ENCODE measurements at places on chromosomes 6 and 20.

GRCh38 chr6:46062312-46062711 lies 46.7 kb upstream of the CLIC5 start:
- no peak for DNase-seq

DNA sequence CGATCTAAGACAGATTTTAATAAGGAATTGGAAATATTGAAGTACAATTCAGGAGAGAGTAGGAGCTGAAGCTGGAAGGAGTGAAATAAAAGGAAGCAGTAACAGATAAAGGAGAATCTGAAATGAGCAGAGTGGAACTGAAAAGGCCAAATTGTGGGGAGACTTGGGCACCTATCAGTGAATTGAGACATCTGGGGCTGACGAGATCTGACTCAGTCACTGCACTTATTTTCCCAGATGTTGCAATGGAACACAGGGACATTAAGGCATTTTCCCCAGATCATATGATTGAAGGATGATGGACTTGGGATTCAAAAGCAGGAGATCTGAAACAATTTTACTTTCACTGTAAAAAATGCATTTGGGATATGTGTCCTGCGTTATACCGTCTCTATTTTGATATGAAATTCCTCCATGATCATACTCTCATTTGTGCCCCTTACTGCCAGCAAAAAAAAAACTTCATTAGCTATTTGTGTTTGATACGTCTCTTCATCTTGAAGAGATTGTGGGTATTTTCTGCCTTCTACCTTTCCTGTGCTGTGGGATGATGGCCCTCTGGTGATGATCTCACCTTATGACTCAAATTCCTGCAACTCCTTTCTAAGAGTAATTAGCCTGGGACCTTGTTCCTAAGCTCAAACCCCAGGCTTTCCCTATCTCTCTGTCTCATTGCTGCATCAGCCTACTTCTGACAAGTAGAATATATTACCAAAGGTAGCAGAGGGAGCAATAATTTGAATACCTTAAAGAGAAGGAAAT lies 278.5 kb upstream of the MAN1A1 start:
- no peak for DNase-seq

DNA sequence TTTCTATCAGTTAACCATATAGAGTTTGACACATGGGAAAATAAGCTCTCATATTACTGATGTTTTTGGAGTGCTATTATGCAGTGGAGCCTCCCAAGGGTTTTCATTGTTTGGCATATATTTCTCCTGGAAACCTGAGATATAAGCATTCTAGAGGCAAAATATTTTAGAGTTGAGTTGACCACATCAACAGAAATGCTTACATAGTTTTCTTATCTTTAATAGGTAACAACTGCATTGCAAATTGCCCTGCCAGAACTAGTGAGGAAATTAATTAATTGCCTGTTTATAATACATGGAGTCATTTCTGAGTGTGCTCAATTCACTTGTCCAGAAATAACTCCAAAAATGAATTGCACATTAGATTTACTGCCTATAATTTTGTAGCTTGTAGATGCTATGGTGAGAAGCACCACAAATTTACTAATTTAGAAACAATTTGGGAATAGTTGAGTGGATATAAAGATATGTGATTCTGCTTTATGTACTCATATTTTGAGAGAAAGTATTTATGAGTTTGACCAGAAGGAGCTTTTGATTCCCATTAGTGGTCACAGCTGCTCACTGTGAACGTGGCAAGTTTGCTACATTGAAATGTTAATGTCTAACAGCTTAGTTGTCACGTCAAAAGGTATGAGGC lies 288.7 kb downstream of the CD109 start:
- no peak for DNase-seq

GRCh38 chr6:157471077-157471686 lies 90.2 kb downstream of the ZDHHC14 start:
- no peak for DNase-seq

DNA sequence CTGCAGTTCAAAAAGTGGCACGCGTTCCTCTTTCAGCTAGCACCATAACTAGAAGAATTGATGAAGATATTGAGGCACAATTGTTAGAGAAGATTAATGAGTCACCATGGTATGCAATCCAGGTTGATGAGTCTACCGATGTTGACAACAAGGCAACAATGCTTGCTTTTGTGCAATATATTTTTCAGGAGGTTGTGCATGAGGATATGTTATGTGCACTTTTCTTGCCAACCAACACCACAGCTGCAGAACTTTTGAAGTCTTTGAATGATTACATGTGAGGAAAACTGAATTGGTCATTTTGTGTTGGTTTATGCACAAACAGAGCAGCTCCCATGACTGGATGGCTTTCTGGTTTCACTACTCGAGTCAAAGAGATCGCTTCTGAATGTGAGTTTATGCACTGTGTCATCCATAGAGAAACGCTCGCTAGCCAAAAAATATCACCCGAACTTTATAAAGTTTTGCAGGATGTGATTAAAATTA lies 129.3 kb upstream of the SLC24A3 start:
- DNase-seq, result no peak

DNA sequence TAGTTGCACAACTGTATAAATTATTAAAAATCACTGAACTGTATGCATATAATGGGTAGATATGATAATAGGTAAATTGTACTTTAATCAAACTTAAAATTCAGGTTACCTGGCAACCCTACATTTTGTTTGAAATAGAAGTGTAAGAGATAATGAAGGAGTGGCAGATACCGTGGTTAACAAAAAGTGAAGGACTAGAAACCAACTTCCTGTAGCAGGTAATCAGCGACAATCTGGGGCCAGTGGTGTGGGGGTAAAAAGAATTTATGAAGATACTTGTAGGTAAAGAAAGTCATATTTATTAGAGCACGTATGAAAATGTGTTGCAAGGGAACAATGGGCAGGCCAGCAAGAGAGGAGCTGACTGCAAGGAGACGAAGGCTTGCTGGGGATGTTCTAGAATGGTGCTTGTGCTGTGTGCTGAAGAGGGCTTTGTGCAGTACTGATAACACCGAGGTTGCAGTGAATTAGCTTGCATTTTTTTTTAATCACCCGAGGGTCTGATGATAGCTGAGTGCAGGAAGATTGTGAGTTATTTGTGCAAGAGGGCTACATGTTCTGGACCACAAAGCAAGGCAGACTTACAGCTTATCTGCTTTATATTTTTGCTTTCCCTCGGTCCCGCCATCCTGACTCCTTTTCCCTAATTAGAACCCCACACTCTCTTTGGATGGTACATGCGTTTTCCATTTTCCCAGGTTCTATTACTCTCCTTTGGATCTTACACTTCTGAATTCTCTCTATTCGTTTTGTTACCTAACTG lies 4.6 kb upstream of the ENPP1 start:
- no peak for DNase-seq

DNA sequence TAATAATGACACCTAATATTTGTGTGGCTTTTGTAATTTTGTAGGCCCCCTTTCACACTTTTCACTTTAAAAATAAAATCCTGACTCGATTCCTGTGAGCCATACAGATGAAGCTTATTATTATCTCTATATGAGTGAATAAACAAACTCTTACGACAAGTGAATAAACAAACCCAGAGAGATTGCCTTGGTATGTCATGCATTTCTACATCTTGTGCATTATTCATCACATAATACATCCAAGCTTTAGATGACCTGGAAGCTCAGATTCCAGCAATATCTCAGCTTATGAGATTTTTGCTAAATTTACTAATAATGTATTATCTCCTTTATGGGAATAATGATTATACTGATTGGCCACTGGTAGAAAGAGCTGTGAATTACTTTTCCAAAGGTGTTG lies 248.2 kb downstream of the TBX18 start:
- DNase-seq, result no peak

DNA sequence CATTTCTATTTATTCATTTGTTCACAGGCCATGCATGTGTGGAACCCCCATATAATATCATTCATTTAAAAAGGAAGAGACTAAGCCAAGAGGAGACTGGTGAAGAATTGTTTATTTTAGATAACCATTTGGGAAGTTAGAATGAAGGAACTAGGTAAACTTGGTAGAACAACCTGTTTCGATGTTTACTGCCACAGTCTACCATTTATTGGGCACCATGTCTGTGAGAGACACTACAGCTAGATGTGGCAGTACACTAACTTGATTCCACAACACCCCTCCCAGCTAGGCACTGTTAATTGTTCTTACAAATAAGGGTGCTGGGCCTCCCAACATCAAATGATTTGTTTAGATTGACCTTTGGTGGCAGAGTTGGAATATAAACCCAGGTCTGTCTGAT lies 592.4 kb downstream of the EPM2A start:
- no peak for DNase-seq

DNA sequence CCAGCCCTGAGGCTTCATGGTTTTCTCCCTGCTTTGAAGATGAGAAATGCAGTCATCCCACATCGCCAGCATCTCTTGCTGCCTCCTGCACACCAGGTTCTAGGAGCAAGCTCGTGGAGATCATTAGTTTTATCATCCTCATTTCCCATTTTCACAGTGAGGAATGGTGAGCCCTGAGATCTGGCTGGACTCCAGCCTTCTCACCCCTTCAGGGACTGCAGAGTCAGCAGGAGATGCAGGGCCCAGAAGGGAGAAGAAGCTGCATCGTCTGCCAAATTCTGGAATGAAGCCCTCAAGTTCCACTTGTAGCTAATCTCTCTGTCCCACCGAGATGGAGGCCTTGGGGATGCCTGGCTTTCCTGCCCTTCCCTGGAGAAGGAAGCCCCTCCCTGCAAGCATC lies 216.8 kb downstream of the TAF4 start:
- DNase-seq, result no peak

GRCh38 chr6:116424001-116424400 lies 37.2 kb upstream of the CALHM6 start:
- no peak for DNase-seq

GRCh38 chr20:32922466-32922865 lies 63.7 kb downstream of the EFCAB8 start:
- no peak for DNase-seq

GRCh38 chr20:58900397-58900796 lies 47.9 kb downstream of the GNAS start:
- DNase-seq, result no peak

- no peak for DNase-seq
These were observed 898 bp downstream of the LAMA4 start for GRCh38 chr6:112253498-112253840.

GRCh38 chr20:32033316-32033715 lies 18.7 kb upstream of the HCK start:
- no peak for DNase-seq

GRCh38 chr6:169905041-169905807 lies 153.8 kb downstream of the ERMARD start:
- no peak for DNase-seq

- no peak for DNase-seq
These were observed 17.2 kb upstream of the FNDC1 start for GRCh38 chr6:159152041-159152440.

DNA sequence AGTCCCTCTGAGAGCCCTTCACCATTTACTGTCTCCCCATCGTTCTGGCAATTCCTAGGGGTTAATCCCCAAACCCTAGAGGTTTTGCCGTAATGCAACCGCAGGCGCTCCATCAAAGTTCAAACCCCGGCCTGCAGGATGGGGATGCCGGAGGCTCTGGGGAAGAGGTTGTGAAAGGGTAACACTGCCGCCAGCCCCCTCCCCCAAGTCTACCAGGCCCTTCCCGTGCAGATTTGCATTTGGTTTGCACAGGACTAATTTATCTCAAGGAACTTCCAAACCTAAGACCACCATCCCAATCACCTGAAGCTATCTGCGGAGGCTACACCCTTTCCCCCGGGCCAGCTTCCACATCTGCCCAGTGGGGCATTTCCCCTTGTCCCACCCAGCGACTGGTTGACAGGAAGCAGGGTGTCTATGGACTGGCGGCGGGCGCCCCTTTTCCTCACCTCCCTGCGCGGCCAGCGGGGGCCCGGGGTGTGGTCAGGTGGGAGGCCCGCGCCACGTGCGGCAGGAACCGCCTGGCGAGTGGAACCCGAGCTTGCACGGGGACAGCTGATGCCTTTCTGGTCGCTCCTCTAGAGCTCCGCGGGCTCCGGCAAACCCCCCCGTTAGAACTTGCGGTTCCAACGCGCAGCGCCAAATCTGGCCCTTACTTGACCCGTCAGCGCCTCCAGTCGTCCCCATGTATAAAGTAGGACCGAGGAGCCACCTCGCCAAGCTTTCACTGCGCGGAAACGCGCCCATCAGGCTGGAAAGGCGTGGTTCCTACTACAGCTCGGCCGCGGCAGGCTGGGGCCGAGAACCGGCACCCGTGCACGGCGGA lies 9.4 kb upstream of the SLC4A11 start:
- DNase-seq, result peak; percentile 17

- no peak for DNase-seq
These were observed 149.0 kb downstream of the FUT9 start for GRCh38 chr6:96164802-96165201.

DNA sequence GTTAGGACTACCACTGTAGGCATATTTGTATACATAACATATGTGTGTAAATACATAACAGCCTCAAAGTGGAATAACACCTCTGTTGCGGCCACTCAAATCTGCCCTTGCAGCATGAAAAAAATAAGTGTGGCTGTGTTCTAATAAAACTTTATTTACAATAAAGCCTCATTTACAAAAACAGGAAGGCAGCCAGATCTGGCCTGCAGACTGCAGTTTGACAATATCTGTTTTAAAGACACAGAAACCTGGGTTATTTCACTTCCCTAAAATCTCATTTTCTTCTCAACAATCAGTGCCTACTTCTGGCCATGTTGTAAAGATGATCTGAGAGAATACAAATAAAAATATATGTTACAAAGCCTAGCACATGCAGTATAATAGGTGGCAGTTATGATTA lies 53.9 kb upstream of the SCML4 start:
- DNase-seq, result no peak
